Endothelial cell of umbilical vein (primary cell): ENCODE measurements at places on chromosomes 5 and 9. TPM values are rescaled to one million over a fixed set of nuclear protein-coding genes. Genes with fewer than 3 reads are reported as not detected.

DNAH5 gene
- 0.35 and 1.7 TPM in 2 replicates for total RNA-seq

ADAMTS12 gene
- total RNA-seq, result 0.88 TPM in 1 of 2 replicates, not detected in the other

- no peak overlapping the region for H3K27ac ChIP-seq
- no peaks in the 10 kb centered on the region for H3K36me3 ChIP-seq
- H3K27me3 ChIP-seq, result no peaks in the 10 kb centered on the region
- no peak overlapping the region for H3K4me3 ChIP-seq
- DNase-seq, result no peak
- H3K4me1 ChIP-seq, result no peaks in the 10 kb centered on the region
Measured at GRCh38 chr5:27845248-27845647, 806.9 kb upstream of the CDH9 start.

- no peak overlapping the region for H3K27ac ChIP-seq
- no peak overlapping the region for H3K4me3 ChIP-seq
- no peak for DNase-seq
- H3K27me3 ChIP-seq, result no peaks in the 10 kb centered on the region
- no peaks in the 10 kb centered on the region for H3K4me1 ChIP-seq
Measured at GRCh38 chr9:97487107-97487506, 14.4 kb upstream of the TMOD1 start.

- H3K36me3 ChIP-seq, result no peaks in the 10 kb centered on the region
- H3K4me1 ChIP-seq, result no peaks in the 10 kb centered on the region
- no peak overlapping the region for H3K27ac ChIP-seq
- H3K27me3 ChIP-seq, result no peaks in the 10 kb centered on the region
- no peak for DNase-seq
- H3K4me3 ChIP-seq, result no peak overlapping the region
Measured at GRCh38 chr5:36712706-36713105, 106.3 kb downstream of the SLC1A3 start.

TLX3 gene
- total RNA-seq, result not detected in 2 replicates

DNA sequence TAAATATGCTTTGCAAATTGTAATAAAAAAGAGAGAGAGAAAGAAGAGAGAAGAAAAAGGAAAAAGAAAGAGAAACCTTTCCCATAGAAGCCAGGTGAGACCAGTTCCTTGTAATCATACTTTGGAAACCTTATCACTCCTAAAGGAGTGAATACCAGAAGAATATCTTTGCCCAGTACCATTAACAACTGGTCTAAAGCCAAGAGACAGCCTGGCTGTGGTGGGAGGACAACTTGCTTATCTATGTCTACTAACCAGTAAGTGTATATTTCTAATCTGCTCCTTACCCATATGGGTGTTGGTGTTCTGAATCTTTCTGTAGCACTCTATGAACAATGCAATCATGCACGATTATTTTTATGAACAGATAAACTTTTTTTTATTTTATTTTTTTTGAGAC, 10.5 kb upstream of the TXN start:
- no peak for DNase-seq
- H3K27me3 ChIP-seq, result peaks cover 3% of the 10 kb centered on the region
- H3K36me3 ChIP-seq, result no peaks in the 10 kb centered on the region
- H3K4me1 ChIP-seq, result no peaks in the 10 kb centered on the region
- no peak overlapping the region for H3K27ac ChIP-seq
- no peak overlapping the region for H3K4me3 ChIP-seq

DNA sequence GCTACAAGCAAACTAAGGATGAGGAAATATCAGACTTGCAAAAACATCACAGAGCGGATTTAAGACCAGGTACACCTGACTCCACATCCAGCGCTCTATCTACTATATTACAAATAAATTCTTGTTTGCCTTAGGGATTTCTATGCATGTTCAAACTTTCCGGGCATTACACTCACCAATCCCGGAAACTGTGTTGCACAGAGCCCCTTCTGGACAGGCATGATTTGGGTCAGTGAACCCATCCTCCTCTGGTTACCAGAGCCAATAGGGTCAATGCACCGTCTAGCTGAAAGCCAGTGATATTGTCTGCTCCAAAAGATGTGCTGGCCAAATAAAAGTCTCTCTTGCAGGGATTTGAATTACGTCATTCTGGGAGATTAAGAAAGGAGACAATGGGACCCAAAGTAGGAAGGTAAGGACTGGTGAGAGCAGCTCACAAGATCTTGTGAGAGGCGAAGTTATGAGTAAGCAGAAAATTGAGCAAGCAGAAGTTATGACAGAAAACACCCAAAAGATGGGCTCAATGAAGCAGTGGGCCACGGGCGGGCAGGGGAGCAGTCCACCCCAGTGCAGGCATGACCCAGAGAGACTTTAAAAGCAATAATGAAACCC, 155.8 kb upstream of the RAI14 start:
- H3K27ac ChIP-seq, result no peak overlapping the region
- no peak overlapping the region for H3K4me3 ChIP-seq
- H3K27me3 ChIP-seq, result no peaks in the 10 kb centered on the region
- no peaks in the 10 kb centered on the region for H3K36me3 ChIP-seq

DNA sequence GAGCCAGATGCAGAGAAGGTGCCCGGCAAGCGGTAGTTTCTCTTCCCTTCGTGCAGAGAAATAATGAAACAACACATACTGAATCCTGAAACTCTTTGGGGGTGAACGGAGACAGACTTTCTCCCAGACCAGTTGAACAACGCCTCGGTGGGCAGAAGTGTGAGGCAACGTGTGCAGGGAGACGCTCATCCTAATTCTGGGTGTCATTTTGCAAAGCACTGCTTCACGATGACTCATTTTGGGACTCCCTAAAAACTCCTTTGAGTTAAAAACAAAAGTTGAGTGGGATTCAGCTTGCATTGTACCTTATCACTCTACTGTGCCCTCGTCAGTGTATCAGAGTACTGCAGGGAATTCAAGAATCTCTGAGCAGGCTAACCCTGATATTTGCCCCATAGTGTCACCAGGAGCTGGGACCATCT, 3.5 kb upstream of the NEK6 start:
- H3K27me3 ChIP-seq, result no peaks in the 10 kb centered on the region
- no peaks in the 10 kb centered on the region for H3K36me3 ChIP-seq
- no peak overlapping the region for H3K27ac ChIP-seq
- DNase-seq, result no peak
- H3K4me3 ChIP-seq, result no peak overlapping the region

GTF3C5 gene
- 65.6 and 66.6 TPM in 2 replicates for total RNA-seq

DNA sequence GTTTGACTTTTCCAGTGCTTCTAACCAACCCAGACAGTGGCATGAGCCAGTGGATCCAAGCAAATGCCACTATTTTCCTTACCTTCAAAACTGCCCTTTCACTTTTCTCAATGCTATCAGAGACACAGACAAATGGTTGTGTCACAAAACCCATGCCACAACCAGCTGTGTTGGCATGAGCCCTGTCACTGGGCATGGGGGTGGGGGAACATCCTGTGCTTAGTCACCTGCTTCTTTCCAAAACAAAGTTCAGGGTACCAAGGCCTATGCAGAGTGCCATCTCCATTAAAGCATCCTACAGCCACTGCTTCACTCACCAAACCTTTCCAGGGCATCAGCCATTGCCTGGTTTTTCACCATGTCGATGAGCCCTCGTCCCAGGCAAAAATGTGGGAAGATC, 30.1 kb downstream of the NIPSNAP3B start:
- H3K27ac ChIP-seq, result no peak overlapping the region
- H3K36me3 ChIP-seq, result no peaks in the 10 kb centered on the region

RABGAP1 gene
- total RNA-seq, result 43.1 and 53.6 TPM in 2 replicates

- no peak overlapping the region for H3K4me3 ChIP-seq
- no peaks in the 10 kb centered on the region for H3K27me3 ChIP-seq
- peaks cover 6% of the 10 kb centered on the region for H3K4me1 ChIP-seq
- no peaks in the 10 kb centered on the region for H3K36me3 ChIP-seq
- no peak for DNase-seq
Measured at GRCh38 chr5:333945-334344, 12.4 kb downstream of the AHRR start.

DNA sequence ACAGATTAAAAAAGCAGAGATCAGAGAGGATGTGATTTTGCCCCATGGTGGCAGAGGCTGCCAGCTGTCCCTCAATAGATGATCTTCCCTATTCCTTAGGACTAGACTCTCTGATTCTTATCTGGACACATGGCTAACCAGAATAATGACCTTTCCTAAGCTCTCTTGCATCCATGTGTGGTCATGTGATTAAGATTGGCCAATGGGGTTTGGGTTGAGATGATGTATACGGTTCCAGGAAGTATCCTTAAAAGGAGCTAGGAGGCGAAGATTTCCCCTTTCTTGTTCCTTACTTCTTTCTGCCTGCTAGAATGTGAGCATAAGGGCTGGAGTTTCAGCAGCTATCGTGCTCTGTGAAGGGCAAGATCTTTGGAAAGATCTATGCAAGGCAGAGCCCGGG, 39.8 kb downstream of the FOXI1 start:
- H3K4me1 ChIP-seq, result no peaks in the 10 kb centered on the region
- no peak overlapping the region for H3K4me3 ChIP-seq
- DNase-seq, result no peak
- H3K36me3 ChIP-seq, result no peaks in the 10 kb centered on the region
- no peak overlapping the region for H3K27ac ChIP-seq

DNA sequence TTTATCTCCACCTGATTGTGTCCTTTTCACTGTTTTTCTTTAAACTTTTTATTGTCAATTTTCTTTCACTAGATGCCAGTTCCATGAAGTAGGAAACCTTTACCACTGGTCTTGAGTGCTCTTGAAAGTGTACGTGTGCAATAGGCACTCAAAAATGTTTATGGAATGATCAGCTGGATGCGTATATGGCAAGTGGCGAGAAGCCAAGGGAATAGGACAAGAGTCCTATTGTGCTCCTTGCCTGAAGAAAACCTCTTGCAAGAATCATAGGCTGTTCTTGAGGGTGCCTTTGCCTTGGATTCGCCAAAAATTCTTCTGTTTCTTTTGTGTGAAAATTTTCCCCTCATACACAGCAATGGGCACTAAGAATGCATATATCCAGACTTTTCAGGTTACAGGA, 97.7 kb downstream of the GHR start:
- no peak overlapping the region for H3K4me3 ChIP-seq
- H3K36me3 ChIP-seq, result no peaks in the 10 kb centered on the region

GRCh38 chr5:178509491-178510057, 80.6 kb downstream of the COL23A1 start:
- no peaks in the 10 kb centered on the region for H3K4me1 ChIP-seq
- DNase-seq, result no peak
- no peak overlapping the region for H3K4me3 ChIP-seq
- H3K36me3 ChIP-seq, result no peaks in the 10 kb centered on the region

NEUROG1 gene
- not detected in 2 replicates for total RNA-seq

- no peak overlapping the region for H3K4me3 ChIP-seq
- H3K27ac ChIP-seq, result no peak overlapping the region
- no peak for DNase-seq
- no peaks in the 10 kb centered on the region for H3K4me1 ChIP-seq
Measured at GRCh38 chr9:86598411-86599239, 244.4 kb upstream of the TUT7 start.
